H7 (cell line): ENCODE measurements at places on chromosomes 7 and 10.

- no peak for DNase-seq
Measured at GRCh38 chr10:78035437-78035836, 1.8 kb downstream of the RPS24 start.

GRCh38 chr7:106658316-106659165, 2.4 kb downstream of the CCDC71L start:
- DNase-seq: no peak

GRCh38 chr10:70751356-70751755, 33.8 kb downstream of the TBATA start:
- no peak for DNase-seq

GRCh38 chr7:77538281-77539212, 1.5 kb downstream of the PTPN12 start:
- peak; percentile 81 for DNase-seq

DNA sequence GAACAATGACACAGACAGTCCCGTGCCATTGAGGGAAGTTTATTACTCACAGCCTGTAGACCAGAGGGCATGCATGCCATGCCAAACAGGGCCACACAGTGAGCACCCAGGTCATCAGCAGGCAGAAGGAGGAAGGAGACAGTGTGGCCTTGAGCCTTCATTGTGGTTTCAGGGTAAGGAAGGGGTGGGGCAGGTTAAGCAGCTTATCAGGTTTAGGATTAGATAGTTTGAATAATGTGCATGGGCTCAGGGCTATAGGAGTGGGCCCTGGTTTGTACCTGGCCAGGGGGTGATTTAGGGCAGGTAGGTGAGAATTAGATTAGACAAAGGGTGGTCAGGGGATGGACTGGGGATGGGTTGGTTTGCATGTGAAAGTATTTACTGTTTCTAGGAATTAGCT, 67.9 kb downstream of the ADCY1 start:
- DNase-seq: no peak

- no peak for DNase-seq
Measured at GRCh38 chr7:89908736-89909135, 245.5 kb upstream of the STEAP1 start.

- DNase-seq: no peak
Measured at GRCh38 chr10:27052656-27053055, 47.6 kb downstream of the ANKRD26 start.

- DNase-seq: no peak
Measured at GRCh38 chr10:128448796-128449195, 322.6 kb upstream of the MKI67 start.

- DNase-seq: no peak
Measured at GRCh38 chr7:127187740-127188139, 65.0 kb downstream of the GRM8 start.

DNA sequence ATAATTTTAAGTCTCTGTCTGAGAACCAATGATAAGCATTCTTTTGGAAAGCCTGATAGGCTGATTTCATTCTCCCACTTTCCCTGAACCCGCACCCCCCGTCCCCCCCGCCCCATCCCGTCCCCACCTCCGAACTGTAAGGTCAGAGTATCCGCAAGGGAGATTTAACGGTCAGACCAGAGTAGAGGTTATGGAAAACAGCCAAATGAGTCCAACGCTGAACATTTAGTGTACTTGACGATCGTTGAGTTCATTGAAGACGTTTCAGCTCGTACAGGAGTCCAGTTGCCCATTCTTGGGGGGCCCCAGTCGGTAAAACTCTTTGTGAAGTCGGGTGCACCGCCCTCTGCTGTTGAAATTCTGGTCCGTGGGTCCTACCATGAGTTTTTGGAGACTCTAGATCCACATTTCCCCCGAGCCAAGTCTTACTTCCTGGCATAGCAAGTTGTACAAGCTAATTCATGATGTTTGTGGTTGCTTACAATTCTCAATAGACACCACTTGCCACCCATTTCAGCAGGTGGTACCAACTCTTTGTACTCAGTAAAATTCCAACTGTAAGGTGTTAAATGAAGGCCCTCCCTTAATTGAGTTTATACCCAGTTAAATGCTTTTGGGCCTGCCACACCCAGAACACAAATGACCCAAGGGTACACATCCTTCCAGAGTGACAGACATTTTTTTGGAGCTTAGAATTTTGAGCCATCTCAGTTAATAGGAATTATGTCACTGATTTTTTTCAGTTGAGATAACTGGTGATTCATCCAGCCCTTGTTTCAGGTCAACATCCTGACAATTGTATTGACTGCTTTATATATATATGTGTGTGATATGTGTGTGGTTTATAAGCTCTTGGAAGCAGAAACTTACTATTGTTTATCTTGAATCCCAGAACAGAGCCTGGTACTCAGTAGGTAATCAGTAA, 1.2 kb downstream of the MARCHF5 start:
- DNase-seq: peak; percentile 39

GRCh38 chr7:2099048-2099957, 133.4 kb downstream of the MAD1L1 start:
- DNase-seq: no peak

GRCh38 chr10:62050893-62051433, 149.5 kb downstream of the ARID5B start:
- no peak for DNase-seq
